Stimulated activated CD8-positive, alpha-beta memory T cell treated with anti-CD3 and anti-CD28 coated beads, Interleukin-7, amount 100 ng/mL, for 1 hour (primary cell): ENCODE measurements at places on chromosomes 7 and 10.
A peak's percentile ranks its signal among the peaks of the same experiment; 100 is the strongest.

- no peak for DNase-seq
Observed at GRCh38 chr10:116802474-116802873, 46.8 kb upstream of the ENO4 start.

GRCh38 chr10:131710142-131710861 lies 190.5 kb upstream of the PPP2R2D start:
- no peak for DNase-seq

DNA sequence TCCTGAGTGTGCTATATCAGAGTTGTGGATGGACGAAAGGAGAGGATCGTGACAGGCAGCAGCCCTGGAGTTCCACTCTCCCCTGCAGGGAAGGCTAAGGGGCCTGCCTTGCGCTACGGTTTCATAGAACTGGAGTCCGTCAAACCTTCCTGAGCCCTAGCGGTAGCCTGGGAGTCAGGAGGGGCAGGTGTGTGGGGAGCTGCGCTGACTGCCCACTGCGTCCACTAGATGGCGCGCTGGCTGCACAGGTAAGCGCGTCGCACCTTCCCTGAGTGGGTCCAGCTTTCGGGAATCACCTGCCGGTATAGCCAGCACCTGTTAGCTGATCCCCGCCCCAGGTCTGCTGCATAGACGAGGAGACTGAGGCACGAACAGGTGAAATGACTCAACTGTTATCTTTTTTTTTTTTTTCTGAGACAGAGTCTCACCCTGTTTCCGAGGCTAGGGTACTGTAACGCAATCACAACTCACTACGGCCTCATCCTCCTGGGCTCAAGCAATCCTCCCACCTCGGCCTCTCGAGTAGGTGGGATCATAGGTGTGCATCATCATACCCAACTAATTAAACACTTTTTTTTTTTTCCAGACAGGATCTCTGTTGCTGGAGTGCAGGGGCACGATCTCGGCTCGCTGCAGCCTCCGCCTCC lies 20.2 kb upstream of the BAIAP2L1 start:
- DNase-seq = peak; percentile 6

DNA sequence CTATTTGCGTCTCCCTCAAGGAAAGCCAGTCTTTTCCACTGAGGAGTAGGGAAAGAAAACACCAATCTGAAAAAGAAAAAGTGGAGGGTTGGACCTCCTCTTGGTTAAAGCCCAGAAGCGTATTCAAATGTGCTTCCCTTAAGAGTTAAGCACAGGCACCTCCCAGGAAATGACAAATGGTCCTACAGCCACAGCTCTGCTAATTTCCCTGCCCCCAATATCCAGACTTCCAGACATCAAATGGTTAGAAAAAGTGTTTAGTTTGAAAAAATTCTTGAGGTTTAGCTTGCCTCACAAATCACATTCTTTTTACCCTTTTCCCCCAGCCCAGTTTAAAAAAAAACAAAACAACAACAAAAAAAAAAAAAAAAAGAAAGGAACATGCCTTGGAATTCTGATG lies 19.0 kb upstream of the COL1A2 start:
- no peak for DNase-seq
